ENCODE measurements at places on chromosomes 4 and X. TPM values are rescaled to one million over a fixed set of nuclear protein-coding genes. Genes with fewer than 3 reads are reported as not detected.

Gene MAGEA2B
- not detected for total RNA-seq

Gene BMP2K
- total RNA-seq = 66.1 TPM

Gene SMC1A
- 134 TPM for total RNA-seq

Gene RGN
- not detected for total RNA-seq

Gene PCDH19
- not detected for total RNA-seq

Data from OCI-LY7 (cell line).